ENCODE measurements at places on chromosomes 2 and 18. TPM values are rescaled to one million over a fixed set of nuclear protein-coding genes. Genes with fewer than 3 reads are reported as not detected.
A peak's percentile ranks its signal among the peaks of the same experiment; 100 is the strongest.

GRCh38 chr2:206433686-206434085, 9.6 kb upstream of the ADAM23 start:
- no peak for DNase-seq

- DNase-seq = peak; percentile 39
Observed at GRCh38 chr2:149192427-149192826, 138.0 kb upstream of the LYPD6 start.

- DNase-seq = peak; percentile 73
Observed at GRCh38 chr2:234146087-234146826, 95.8 kb downstream of the SPP2 start.

GRCh38 chr2:14292964-14293363, 339.6 kb upstream of the LRATD1 start:
- DNase-seq = no peak

The RBM44 gene
- 0.14 TPM for total RNA-seq

The EPB41L3 gene
- 0.63 TPM for total RNA-seq

- no peak for DNase-seq
Observed at GRCh38 chr2:29106256-29106655, 9.0 kb upstream of the CLIP4 start.

The ACKR3 gene
- total RNA-seq = 1.8 TPM
